Caco-2 (cell line): ENCODE measurements at places on chromosomes 16 and 17. TPM values are rescaled to one million over a fixed set of nuclear protein-coding genes. Genes with fewer than 3 reads are reported as not detected.

DNA sequence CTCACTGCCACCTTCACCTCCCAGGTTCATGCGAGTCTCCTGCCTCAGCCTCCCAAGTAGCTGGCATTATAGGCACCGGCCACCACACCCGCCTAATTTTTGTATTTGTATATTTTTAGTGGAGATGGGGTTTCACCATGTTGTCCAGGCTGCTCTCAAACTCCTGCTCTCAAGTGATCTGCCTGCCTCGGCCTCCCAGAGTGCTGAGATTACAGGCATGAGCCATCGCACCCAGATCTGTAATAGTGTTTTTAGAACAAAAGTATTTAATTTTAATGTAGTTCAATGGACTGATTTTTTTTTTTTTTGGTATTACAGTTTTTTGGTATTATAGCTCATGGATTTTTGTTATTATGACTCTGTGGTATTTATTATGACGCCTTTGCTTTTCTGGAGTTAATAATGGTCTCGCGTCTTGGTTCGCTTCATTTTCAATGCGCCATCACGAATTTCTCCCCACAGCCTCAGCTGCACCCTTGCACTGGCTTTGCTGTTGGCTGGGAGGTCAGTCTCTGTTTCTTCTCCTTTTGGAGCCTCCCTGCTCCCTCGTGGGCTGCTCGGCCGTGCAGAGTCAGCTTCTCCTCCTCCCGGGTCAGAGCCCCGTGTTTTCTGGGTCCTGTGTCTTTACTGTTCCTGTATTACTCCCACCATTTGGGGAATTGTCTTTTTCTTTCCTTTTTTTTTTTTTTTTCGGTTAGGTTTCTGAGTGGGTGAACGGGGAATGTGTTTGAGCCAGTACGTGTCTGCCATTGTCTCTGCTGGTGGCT, 27.2 kb downstream of the BAIAP2 start:
- no peak for DNase-seq

DNA sequence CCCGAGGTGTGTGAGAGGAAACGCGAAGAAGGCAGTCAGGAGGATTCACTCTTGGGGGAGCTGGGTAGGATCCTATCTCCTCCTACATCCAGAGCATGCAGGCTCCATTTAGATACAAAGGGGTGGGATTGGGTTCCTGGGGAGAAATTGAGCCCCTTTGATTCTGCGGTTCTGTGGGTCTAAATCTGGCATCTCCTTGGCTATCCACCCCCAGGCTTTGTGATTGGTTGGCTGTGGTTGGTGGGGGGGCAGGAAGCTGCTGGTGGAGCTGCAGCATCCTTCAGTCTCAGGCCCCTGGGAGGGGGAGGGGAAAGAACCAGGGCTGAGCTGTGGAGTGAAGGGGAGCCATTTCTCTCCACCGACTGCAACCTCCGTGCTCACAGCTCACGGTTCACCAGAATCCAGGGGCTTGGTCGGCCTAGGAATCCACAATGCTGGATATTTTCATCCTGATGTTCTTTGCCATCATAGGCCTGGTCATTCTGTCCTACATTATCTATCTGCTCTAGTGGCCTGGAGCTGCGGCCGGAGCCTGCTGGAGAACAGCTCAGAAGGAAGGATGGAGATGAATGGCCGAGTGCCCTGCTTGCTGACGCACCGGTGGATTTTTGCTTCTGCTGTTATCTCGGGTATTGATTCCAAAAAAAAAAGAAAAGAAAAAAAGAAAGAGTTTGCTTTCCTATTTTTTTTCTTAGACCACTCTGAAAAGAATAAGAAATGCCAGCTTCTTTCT, at the start of gene LASP1NB:
LASP1NB (plus strand) TSS at position 352 of the 733 bp plus-strand sequence.
- DNase-seq: no peak

GRCh38 chr17:28367641-28368305, 2.3 kb downstream of the VTN start:
- no peak for DNase-seq

DNA sequence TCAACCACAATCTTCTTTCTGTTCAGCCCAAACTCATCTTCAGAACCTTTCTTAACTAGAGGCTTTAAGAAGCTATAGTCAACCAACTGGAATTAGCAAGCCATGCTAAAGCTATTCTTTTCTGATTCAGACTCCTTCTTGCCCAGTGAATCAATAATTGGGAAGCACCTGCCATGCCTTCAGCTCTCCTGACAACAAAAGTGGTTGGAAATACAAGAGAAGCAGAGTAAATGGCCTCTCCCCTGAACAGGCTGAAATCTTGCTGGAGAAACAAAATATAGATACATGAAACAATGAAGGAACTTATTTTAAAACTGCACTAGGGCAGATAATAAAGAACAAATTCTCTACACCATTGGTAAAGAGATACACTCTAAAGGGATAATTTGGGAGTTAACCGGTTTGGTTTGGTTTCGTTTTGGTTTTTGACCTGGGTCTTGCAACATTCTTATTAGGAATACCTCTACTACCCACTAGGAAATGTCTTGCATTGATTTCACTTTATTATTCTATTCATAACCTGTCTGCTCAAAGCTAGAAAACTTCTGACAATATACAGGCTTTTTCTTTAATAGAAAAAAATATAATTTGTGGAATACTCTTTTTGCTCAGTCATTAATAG, 173.6 kb upstream of the DYNLRB2 start:
- no peak for DNase-seq

- DNase-seq: peak; percentile 69
These were observed 83.6 kb downstream of the RGS9 start for GRCh38 chr17:65220732-65221131.

DNA sequence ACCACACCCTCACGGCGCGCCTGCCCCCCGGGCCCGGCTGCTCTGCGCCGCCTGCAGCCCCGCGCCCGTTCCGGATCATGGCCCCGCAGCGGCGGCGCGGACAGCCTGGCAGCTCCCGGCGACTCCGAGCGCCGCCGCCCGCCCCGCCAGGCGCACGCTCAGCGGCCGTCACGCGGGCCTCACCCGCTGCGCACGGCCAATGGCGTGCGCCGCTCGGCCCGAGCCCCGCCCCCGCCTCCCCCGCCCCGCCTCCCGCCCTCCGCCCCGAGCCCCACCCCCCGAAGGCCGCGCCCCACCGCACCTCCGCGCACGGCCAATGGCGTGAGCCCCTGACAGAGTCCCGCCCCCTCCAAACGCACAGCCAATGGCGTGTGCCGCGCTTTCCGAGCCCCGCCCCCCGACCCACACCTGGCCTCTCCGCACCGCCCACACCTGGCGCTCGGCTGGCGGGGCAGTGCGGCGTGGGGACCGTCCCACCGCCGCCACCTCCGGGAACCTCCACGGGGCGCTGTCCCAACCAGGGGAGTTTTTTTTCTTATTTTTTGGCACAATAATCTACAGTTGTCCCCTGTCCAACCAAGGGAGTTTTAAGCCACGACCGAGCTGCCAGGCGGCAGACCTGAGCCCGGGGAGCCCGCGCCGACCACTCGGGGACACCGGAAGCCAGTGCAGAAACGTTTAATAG, at the start of gene PCYT2:
PCYT2 (minus strand) TSS at position 123 of the 685 bp plus-strand sequence; CDS start at position 79, 44 bp downstream.
- peak; percentile 98 for DNase-seq

Gene KRT40
- total RNA-seq: not detected in 2 replicates

Gene USP31
- total RNA-seq: 11.3 and 11.9 TPM in 2 replicates

Gene LAT
- total RNA-seq: 1.7 and 3.2 TPM in 2 replicates

Gene MYH4
- 0.05 and 0.12 TPM in 2 replicates for total RNA-seq
